ENCODE measurements at places on chromosomes 6 and 20. TPM values are rescaled to one million over a fixed set of nuclear protein-coding genes. Genes with fewer than 3 reads are reported as not detected.

- no peak for DNase-seq
Observed at GRCh38 chr6:423799-424345, 32.3 kb downstream of the IRF4 start.

DNA sequence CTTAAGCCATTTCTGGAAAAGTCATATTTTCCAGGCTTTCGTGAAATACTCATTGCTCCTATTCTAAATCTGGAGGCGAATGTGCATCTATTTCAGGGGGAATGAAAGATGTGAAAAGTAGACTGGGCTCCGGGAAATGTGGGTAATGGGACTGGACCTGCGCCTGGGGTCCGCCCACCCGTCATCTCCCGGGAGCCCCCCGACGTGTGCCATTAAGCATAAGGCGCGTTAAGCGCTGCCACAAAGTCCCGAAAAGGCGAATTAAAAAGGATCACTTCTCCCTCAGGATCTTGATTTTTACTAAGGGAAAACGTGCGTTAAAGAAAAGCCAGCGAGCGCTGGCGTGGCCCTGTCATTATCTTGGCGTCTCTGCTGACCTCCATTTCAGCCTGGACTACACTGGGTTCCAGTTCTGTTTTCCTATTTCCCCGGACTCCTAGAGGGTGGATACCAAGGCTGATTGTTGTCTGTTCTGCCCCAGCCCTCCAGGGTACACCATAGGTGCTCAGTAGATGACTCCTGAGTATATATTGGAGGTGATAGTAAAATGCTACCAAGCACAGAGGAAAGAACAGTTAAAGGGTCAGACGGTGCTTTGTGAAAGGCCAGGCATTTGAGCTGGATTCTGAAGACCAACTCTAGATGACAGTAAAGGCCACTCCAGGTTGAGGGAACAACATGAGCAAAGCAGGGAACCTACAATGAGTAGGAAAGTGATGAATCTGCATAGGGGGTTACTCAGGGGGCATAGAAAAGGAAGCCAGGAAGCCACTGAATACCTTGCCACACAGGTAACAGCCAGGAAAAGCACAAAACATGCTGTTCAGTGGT is 89.2 kb upstream of the ARID1B start:
- no peak for DNase-seq

DNA sequence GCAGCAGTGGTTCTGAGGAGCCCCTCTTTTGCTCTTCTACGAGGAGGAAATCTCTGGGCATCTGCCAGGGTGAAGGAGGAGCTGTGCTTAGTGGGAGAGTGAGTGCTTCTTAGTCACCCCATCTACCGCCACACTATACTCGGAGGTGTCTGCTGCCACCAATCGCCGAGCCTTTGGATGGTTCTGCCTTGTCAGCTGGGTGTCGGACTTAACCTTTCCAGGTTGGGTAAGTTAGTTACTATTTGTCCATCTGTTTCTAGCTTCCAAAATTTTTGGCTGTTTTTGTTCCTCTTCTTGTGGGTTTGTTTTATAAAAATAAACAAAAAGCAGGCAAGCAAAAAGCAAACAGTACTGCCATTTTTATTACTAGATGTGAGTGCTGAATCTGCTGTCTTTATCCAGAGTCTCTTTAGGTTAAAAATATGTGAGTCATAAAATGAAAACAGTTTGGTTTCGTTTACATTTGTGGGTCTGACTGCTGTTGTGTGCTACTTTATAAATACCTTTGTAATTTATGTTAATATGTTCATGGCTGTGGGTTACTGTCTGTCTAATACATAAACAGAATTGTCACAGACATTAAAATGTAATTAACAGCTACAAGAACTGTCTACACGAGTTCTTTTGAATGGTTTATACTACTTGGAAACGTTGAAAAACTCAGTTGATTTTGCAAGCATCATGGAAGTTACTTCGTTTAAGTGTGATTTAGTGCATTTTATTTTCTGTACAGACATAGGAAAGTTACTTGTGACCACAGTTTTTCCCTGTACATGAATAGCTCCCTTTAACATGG is 89.2 kb downstream of the ARID1B start:
- DNase-seq = no peak

DNA sequence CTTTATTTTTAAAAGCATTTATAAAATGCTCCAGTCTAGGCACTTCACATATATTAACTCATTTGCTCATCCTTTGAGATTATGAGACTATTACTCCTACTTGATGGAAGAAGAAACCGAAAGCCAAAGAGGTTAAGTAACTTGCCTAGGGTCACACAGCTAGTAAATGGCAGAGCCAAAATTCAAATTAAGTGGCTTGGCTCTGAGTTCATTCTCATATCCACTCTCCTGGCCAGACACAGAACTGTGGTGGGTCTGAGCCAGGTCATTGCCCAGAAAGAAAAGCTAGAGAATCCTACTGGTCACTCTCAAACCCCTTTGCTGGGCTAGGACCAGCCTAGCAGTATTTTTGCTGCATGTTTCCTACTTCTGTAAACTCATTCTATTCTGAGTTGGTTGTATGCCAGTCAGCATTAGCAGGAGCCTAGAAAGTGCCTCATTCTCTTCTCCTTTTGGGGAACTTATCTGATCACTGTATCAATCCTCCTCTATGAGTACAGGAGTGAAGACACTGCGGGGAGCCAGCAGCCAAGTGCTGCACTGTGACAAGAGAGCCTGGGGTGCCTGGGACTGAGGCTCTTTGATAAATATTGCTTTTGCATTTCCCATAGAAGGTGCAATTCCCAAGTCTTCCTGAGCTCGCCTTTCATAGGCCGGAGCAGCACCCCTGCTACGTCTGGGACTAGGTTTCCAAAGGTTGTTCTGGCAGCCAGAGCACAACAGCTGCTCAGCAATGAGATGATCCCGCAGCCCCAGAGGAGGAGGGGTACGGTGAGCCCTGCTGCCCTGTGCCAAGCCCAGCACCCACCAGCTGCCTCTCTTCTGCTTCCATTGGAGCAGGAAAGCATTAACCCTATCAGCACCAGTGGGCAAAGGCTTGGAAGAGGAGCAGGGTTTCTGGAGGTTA is 728.3 kb downstream of the MAFB start:
- no peak for DNase-seq

GRCh38 chr6:143679041-143679440 is 1.3 kb downstream of the PHACTR2 start:
- DNase-seq = no peak

- DNase-seq = no peak
Observed at GRCh38 chr20:219290-220115, 7.6 kb upstream of the DEFB129 start.

DNA sequence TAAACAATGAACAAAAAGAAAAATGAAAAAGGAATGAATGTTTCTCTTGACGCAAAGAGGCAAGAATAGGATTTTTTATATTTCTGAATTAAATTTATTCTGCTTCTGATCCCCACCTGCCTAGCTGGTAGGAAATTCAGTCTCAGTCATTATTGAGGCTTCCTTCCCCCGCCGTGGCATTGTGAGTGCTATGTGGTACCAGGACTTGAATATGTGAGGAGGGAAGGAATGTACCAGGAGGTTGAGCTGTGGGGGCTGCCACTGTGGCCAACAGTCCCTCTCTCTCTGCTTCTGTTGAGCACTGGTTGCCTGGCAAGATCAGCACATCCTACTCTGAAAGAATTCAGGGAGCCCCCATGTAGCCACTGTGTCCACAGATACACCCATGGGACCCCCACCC is 368.1 kb upstream of the JARID2 start:
- no peak for DNase-seq

PDSS2 gene
- total RNA-seq = 13.6 TPM

TSBP1 gene
- not detected for total RNA-seq

COL9A1 gene
- total RNA-seq = 4.9 TPM

MAS1 gene
- total RNA-seq = 0.03 TPM

SIRPB1 gene
- 7.2 TPM for total RNA-seq

LY6G5B gene
- total RNA-seq = 5.7 TPM

CYP24A1 gene
- not detected for total RNA-seq

ARMC2 gene
- total RNA-seq = 15.2 TPM

ARMH2 gene
- total RNA-seq = not detected

All from right cardiac atrium (tissue), 5 donors.